ENCODE measurements at places on chromosomes 1 and 21.

- DNase-seq = no peak
These were observed 48.5 kb upstream of the OLIG2 start for GRCh38 chr21:32977216-32977615.

DNA sequence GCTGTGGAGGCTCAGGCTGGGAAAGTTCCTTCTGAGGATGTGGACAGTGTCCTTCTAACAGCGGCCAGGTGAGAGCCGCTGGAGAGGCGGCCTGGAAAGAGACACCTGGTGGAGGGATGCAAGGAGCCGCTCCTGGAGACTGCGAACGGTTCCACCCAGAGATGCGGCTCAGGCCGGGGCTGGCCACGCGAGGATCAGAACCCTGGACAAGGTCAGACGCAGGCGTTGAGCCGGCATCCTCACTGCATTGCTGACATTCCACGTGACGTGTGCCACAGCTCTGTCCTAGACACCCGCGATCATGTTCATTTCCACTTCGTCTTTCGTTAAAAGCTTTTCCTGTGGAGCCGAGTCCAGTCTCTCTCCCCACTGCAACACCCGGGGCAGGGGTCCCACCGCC lies 28.8 kb downstream of the CFAP74 start:
- no peak for DNase-seq

- DNase-seq = no peak
These were observed 40.7 kb upstream of the COL6A2 start for GRCh38 chr21:46057111-46057709.

DNA sequence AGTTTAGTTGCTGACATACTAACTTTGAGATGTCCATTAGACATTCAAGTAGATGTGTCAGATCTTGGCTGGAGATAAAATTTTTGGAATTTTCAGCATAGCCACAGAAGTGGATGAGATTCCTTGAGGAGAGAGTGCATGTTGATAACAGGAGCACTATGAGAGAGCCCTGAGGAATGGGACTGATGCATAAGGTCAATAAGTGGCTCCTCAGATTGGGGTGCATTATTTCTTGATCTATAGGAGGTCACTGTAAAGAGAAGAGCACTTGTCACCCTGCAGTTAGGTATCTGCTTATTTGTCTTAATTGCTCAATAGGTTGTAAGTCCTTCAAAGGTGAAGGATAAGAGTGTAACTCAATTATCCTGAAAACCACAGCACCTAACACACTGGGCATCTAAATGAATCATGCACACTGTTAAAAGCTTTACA lies 52.0 kb upstream of the TACSTD2 start:
- peak; percentile 43 for DNase-seq

DNA sequence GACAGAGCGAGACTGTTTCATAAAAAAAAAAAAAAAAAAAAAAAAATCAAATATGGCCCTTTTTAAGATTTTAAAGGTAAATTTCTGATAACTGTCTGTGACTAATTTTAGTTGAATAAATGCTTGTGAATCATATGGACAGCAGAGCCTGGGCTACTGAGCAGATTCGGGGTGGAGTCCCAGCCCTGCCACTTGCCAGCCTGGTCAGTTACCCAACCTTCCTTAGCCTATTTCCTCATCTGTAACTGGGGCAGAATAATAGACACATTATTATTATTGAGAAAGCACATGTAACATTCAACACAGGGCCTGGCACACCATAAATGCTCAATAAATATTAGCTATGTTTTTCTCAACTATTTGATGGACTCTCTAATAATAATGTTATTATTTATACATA lies 11.2 kb upstream of the H3-3A start:
- DNase-seq = no peak

DNA sequence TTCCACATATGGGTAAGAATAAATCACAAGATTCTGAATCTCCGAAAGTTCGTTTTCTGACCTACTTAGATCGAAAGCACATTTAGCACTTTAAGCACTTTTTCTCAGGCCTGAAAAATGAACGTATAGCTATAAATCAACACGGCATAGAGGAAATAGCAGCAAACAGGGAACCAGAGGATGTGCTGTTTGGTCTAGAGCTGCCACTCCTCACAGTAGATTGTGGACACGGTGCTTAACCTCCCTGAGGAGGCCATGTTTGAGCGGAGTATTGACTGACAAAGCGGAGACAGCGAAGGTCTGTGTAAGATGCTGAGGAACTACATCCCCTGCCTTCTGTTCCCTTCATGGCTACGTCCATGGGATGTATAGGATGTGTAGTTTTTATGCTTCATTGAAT lies 452.8 kb upstream of the NCAM2 start:
- DNase-seq = no peak

DNA sequence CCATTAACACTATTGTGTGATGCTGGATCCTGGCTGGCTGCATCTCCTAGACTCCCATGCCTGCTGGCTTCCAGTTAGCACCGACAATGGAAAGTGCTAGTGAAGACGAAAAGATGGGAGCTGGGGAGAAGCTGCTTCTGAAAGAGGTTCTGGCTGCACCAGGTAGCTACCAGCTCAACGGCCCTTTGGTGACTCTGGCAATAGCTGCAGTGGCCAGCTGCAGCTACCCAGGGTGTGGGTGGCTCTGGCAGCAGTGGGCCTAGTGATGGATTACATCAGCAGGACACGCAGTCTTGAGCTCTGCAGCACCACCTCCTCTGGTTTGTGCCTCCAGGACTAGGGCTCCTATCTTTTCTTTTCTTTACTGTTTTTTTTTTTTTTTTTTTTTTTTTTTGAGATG lies 662.6 kb downstream of the MATN1 start:
- no peak for DNase-seq

DNA sequence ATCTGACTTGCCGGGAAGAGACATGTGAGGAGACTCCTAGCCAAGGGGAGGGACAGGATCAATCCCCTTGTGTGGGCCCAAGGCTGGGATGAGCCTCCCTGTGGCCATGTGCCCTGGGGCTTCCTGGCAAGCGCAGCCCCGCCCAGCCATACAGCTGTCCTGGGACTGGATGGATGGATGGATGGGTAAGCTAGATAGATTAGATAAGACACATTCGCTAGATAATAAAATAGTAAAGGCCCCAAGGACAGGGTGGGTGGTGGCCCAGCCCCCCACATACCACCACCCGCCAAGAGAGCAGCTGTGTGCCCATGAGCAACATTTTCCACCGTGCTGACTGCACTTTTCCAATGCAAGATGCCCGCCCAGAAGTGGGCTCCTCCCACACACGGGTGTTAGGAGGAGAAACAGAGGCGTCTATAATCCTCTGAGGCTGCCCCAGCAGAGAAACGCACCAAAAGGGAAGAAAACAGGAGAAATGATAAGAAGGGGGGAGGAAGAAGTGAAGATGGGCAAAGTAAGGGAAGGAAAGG lies 25.1 kb downstream of the ZBTB17 start:
- no peak for DNase-seq

- peak; percentile 90 for DNase-seq
These were observed 529 bp upstream of the PRMT2 start for GRCh38 chr21:46634966-46635323.

GRCh38 chr1:156372265-156372586 lies 3.2 kb downstream of the RHBG start:
- DNase-seq = no peak

GRCh38 chr1:198639671-198640143 lies 867 bp downstream of the PTPRC start:
- no peak for DNase-seq

- DNase-seq = no peak
These were observed 90.2 kb upstream of the SGIP1 start for GRCh38 chr1:66443793-66444192.

- DNase-seq = no peak
These were observed 59.2 kb upstream of the ATP5PO start for GRCh38 chr21:33974513-33975468.

GRCh38 chr1:3049164-3049563 lies 19.8 kb upstream of the PRDM16 start:
- DNase-seq = no peak

GRCh38 chr1:192376374-192376773 lies 59.6 kb downstream of the RGS21 start:
- no peak for DNase-seq

- no peak for DNase-seq
These were observed 103.2 kb upstream of the SLC44A3 start for GRCh38 chr1:94716965-94717364.

- DNase-seq = no peak
These were observed 50.3 kb upstream of the SCYL3 start for GRCh38 chr1:169943963-169944526.

- DNase-seq = no peak
These were observed 29.0 kb downstream of the PTAFR start for GRCh38 chr1:28147264-28148094.

- no peak for DNase-seq
These were observed 47.5 kb upstream of the CSF3R start for GRCh38 chr1:36530261-36530660.

DNA sequence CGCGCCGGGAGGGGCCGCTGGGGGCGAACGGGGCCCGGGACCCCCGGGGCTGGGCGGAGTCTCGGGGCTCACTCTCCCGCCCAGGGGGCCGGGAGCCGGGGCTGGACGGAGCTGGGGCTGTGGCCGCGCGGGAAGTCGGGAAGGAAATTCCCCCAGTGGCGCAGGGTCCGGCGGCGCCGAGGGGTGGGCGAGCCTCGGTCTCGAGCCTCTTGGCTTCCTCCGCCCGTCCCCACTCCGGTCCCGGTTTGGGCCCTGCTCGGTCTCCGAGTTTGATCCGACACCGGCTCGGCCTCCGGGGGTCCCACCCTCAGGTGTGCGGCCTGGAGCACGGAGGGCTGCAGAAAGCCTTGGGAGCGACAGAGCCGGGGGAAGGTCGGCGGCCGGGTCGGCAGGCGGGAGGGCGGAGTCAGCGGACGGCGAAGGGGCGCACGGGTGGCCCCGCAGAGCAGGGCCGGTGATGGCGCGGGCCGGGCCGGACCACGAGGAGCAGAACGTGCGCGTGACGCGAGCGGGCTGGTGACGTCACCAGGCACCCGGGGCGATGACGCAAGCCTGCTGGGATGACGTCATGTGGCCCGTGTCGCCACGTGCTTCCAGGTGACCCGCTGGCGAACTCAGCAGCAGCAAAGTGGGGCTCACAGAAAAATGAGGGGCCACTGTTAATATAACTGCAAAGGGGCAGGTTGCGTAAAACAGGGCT lies 610 bp upstream of the HES4 start:
- peak; percentile 84 for DNase-seq

DNA sequence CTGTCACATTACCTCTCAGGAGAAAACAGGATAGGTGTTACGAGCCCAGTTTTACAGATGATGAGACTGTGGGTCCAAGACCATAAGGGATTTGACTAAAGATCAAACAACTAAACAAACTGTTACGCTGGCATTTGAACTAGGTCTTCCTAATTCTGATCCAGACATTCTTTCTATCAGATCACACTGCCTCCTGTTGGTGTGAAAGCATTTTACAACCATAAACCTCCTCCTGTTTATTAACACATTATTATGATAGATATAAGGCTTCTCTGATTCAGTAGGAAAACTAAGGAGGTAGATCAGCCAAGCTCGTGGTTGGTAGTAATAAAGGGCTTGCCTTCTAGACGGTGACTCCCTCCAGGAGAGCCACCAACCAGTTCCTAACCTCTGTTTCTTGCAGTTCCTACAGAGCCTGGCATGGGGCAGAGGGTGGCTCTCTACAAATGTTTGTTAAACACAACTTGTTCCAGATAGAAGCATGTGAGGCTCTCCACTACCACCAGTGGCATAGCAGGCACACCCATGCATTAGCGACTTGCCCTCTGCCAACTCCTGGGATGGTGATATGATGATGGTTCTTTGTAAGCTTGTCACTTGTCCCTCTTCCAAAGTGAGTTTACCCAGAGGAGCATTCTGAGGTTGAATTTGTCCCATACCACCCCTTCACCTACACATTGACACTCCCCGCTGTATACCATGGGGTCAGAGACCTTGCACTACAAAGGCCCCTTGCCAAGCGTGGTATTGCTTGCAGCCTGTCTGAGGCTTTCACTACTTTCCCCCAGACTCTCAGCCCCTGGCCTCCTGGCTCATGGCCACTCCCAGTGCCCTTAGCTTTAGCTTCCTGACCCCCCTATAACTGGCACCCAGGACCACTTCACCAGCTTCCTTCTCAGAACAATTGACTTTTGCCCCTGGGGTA lies 96.4 kb upstream of the HOOK1 start:
- DNase-seq = peak; percentile 23

DNA sequence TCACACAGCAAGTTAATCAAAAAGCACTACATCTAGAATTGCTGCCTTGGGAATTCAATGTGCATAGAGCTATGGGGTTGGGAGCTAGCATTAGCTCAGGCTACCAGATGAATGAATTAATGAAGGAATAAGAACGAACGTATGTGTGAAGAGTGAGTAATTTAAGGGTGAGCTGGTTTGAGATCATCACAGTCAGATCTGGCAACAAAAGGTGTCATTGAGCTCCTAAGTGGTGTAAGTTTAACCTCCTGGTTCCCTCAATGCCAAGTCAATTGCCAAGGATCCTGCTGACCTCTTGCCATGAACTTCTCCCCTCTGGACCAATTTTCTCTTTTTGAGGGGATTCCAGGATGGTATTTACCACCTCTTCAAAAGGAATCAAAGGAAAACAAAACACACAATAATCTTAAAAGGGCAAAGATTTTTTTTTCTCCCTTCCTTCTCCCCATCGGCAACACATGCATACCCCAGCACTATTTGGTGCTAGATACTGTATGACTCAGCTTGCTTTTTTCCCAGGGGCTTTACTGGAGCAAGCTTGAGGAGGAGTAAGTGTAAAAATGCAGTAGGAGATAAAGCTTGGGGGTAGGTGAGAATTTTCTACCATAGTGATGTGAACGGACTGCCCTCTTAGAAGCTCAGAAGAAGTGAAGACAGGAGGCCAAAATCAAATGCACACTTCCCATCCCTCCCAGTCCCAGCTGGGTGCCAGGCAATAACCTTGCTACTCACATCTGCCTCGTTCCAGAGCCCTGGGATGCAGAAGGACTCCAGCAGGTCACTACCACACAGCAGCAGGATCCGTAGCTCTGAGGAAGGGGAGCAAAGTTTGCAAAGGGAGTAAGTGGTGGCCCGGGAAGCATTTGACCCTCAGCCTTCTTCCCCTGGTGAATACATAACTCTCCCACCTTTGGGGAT lies 92.0 kb downstream of the LAMC2 start:
- DNase-seq = no peak

- peak; percentile 50 for DNase-seq
These were observed 801 bp upstream of the ANXA9 start for GRCh38 chr1:150981177-150981804.

GRCh38 chr1:191831572-191831971 lies 326.7 kb upstream of the RGS18 start:
- DNase-seq = peak; percentile 8

- no peak for DNase-seq
These were observed 35.5 kb downstream of the ITGB3BP start for GRCh38 chr1:63487336-63488065.

DNA sequence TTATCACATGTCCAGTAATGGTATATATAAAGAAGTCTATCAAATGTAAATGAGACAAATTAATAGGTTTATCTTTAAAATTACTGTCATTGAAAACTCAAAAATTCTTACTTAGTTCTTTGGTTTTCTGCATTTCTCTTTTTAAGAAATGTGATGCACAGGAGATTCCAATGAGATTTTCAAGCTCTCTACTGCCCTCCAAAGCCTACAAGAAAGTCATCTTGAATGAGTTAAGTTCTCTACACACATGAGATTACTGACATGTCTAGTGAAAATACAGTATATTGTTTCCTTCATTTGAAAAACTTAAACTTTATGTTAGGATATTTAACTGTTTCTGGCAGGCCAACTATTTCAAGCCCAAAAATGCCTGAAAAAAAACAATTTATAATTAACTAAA lies 68.8 kb downstream of the ITGB3BP start:
- peak; percentile 10 for DNase-seq
